ENCODE measurements at places on chromosomes 1 and 21.
A peak's percentile ranks its signal among the peaks of the same experiment; 100 is the strongest.

DNA sequence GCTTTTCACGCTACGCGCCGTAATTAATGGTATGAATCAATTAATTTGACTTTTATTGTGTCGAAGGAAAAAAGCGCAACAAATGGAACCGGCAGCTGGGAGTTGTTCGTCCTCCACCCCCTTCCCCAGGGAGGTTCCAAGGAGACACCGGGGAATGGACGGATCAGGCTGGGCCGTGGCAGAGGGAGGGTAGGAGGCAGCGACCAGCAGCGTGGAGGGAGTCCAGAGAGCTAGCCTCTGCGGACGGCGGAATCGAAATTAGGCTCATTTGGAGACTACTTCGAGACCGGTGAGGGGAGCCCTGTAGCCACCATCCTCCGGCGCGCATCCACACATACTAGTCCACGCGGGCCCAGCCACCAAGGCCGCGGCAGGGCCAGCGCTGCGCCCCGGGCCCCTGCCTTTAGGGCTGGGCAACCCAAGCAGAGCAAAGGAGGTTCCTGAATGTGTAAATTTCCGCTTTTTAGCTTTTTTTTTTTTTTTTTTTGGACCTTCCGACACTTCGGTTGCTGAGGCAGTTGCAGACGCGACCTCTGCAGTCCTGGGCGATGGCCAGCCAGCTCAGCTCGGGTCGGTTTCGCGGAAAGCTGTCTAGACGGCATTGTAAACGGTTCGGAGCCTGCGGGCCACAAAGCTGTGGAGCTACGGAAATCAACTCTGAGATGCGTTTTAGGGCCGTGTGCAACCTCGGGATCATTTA lies 2.2 kb upstream of the FOXD3 start:
- DNase-seq = no peak

GRCh38 chr1:60331647-60332046 lies 258.1 kb upstream of the C1orf87 start:
- no peak for DNase-seq

GRCh38 chr1:17653728-17654351 lies 101.3 kb upstream of the ACTL8 start:
- no peak for DNase-seq

GRCh38 chr1:81803431-81804110 lies 2.8 kb downstream of the ADGRL2 start:
- DNase-seq = no peak

DNA sequence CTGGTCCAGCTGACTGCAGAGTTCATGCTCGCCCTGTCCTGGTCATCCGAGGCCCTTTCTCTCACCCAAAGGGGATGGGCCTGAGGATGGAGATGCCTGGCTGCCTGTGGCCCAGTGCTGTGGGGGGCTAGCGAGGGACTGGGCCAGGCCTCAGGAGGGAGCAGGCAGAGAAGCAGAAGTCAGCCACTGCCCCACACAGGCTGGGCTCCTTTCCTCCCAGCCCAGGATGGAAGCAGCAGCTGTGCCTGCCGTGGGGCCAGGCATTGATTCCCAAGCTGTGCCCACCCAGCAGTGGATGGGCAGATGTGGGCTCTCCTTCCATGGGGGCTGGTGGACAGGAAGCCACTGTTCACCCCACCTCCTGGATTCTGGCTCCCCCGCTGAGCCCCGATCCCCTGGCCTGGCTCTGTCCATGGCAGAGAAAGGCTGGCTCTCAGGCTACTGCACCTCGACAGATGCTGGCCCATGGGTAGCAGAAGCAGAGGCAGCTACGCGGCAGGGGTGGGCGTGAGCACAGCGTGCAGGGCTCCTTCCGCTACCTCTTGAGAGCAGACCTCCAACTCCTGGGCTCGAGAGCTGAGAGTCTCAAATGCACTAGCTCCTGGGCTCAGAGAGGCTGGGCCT lies 24.6 kb downstream of the RUNX3 start:
- peak; percentile 31 for DNase-seq

GRCh38 chr21:26366781-26367180 lies 196.2 kb upstream of the APP start:
- DNase-seq = no peak

GRCh38 chr1:41573785-41574713 lies 89.6 kb upstream of the EDN2 start:
- DNase-seq = peak; percentile 57

DNA sequence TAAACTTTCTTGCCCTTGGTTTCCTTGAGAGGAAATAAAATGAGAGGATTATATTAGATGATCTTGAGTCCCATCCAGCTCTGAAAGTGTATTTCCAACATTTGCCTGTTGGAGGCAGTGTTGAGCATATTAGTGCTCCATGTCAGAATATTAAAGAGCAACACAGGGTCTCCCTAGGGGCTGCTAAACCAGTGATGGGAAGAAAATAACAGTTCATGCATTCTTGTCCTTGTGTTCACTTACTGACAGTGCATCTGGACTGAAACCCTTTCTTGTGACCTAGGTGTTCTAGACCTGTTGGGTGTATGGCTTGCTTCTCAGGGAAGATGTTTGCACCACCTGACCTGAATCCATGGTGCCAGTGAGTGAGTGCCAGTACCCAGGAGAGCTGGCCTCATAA lies 124.7 kb upstream of the KIAA0040 start:
- DNase-seq = no peak

DNA sequence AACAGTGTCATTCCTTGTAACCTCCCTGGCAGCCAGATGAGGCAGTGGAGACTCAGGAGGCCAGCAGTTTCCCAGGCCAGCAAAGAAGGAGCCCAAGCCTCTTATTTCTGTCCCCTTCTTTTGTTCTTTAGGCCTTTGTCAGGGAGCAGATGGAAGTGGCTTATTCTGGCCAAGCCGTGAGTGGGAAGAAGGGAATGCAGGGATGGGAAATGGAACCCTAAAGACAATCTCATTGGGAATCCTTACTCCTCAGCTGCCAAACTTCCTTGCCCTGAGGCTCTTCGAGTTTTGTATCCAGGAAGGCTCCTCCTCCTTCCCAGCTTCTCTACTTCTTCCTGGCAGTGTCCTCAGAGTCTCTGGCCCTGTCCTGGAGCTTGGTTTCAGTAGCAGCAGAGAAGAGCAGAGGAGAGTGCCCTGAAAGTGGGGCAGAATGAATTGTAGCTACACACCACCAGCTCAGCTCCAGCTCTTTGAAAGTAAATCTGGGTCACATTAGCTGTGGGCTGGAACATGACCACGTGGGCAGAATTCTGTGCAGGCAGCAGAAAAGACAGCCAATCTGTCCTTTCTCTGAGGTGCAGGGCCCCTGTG lies 63.9 kb downstream of the NDUFS5 start:
- DNase-seq = no peak

DNA sequence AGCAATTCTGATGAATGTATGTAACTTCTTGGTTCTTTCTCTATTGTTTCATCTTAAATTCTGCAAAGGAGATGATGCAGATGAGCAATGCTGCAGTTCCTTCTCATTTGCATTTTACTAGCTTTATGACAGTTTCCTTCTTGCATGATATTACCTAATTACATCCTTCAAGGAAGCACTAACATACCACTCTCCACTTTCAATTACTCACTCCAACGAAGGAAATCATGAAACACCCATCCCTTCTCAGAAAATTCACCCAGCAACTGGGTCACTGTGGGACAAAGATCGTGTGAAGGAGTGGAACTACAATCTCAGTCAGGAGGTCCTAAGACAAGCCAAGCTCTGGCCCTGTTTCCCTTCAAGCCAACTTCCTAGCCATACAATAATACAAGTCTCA lies 142.3 kb downstream of the CHD1L start:
- no peak for DNase-seq

- no peak for DNase-seq
Measured at GRCh38 chr1:202531472-202531811, 178.8 kb downstream of the SYT2 start.

GRCh38 chr1:245589316-245589715 lies 434.5 kb downstream of the KIF26B start:
- no peak for DNase-seq

DNA sequence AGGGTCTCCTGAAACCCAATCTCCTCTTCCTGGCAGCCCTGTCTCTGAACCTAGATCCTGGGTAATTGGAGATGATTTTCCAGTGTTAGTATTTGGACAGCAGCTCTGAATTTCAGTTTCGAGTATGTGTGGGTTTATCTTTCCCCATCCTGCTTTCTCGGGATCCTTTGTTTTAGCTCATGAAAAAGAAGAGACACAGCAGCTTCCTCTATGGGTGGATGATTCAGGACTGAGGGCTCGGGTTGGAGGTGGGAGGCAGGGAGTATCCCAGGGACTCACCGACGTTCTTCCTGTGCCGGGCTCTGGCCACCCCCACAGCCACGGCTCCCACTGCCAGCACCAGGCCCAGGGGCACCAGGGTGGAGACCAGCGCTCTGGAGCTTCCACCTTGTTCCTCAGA lies 10.4 kb upstream of the FCMR start:
- DNase-seq = no peak

- DNase-seq = no peak
Measured at GRCh38 chr1:179820226-179820970, 57.2 kb downstream of the TOR1AIP2 start.

- no peak for DNase-seq
Measured at GRCh38 chr1:162982364-162982763, 86.8 kb upstream of the RGS4 start.

DNA sequence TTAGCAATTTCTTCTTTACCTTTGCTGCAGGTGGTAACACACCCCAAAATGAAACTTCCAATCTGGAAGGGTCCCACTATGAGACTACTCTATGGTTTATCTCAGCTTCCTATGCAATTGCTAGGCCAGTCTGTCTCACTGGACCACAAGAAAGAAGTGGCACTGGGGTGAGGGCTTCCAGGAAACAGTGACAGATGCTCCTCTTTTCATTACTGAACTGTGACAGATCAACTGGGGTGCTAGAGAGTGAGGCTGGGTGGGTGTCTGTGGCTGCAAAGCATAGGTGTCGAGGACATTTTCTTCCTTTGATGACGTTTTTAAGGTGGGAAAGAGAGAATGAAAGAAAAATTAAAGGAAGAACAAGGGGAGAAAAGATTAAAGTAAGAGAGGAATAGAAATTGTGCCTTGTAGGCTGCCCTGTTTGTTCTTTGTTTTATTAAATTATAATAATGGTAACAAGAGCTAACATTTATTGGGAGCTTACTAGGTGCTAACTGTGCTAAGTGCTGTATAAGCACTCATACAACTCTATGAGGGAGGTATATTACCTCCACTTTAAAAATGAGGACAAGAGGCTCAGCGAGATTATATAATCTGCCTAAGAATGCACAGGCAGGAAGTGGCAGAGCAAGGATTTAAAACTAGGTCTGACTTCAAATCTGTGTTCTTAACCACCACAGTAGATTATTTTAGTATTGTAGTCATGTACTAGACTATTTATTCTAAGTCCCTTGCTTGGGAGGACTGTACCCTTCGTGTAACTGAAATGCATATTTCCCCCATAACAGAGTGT lies 27.8 kb upstream of the DMRTA2 start:
- DNase-seq = no peak

DNA sequence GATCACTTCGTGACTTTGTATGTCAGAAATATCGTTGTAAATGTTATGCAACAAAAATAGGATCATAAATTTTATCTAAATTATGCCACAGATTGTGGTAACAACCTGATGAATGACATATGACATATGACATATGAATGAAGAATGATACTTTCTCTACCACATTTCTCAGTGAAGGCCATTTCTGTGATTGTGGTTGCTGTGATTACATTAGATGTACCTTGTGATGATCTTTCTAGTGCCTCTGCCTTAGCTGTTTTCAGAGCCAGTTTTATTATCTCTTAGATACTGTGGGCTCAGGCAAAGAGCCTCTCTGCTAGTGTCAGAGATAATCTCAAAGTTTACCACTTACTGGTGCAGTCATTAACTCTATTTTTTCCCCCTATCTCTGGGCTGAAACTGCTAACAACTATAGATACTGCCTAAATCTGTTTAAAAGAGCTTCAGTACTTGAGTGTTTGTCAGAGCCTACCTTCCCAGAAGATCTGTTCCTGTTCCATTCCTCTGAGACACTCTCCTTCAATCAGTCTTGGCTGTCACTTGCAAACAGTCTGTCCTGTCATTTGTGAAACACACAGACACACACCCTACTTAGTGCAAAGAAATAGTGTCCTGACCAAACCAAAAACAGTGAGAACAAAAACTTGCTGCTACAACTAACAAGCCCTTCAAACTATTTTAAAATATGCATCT lies 55.5 kb downstream of the HMCN1 start:
- DNase-seq = no peak

DNA sequence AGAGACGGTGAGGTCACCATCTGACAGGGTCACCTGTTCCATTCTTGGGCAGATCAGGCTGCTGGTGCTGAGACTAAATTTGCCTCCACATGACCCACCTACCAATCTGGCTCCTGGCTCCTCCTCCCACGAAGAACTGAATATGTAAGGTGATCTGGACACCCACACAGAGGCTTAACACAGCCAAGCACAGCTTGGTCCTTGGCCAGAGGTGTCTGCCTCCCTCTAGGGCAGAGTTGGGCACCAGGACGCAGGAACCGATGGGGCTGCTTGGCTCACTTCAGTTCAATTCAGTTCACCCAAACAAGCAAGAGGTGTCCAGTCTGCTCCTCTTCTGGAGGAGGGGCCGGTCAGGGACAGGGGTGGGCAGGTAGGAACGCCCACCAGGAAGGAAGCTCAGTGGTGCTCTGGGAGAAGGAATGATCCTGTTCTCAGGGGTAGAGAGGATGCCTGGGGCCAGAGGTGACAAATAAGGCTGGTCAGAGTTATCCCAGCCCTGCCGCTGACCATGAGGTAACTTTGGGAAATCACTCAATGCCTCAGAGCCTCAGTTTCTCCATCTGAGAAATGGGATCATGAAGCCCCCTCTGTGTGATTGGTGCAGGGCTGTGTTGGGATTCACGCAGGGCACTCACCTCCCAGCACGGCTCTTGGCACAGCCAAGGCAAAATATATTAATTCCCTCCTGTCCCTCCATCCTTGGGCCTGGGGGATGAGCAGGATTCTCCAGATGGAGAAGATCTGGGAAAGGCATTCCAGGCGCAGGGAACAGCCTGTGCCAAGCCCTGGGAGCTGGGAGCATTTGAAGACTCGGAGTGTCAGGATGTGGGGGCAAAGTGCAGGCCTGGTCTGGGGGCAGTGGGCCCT lies 284.5 kb downstream of the PTPRU start:
- peak; percentile 3 for DNase-seq

- DNase-seq = no peak
Measured at GRCh38 chr1:38858833-38859560, 575 bp downstream of the RRAGC start.

DNA sequence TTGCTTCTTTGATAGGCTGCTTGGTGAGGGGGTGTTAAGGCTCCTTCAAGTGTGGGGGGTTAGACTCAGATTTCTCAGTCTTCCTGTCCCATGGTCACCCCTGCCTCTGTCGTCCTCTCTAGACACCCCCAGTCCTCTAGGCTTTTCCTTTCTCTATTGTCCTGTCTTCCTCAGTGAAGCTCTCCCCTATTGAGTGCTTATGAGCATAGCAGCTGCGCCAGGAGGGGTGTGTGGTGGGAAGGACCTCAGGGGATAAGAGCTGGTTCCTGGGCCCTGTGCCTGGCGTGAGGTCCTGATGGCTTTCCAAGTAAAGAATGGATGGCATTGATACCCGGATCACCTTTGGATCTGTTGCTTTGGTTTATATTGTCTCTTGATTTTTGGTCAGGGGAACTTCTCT lies 69.1 kb downstream of the DIP2A start:
- no peak for DNase-seq

DNA sequence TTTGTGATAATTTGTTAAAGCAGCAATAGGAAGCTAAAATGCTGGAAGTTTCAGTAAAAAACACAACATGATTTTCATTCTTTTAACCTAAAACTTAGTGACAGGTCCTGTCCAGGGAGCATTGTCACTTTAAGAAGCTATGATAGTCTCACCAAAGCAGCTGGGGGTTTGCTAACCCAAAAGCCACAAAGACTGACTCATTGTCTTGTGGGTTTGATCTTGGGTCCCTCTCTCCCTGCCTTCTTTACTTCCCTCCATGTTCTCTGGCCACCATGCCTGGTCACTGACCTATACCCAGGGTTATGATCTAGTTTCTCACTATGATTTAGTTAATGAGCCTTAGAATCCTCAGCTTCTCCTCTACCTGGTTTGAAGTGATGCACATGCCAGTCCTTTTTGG lies 213.5 kb upstream of the PTGFR start:
- no peak for DNase-seq
